Immature natural killer cell (primary cell): ENCODE measurements at places on chromosomes 3 and 15. TPM values are rescaled to one million over a fixed set of nuclear protein-coding genes. Genes with fewer than 3 reads are reported as not detected.

The BOC gene
- not detected for polyA plus RNA-seq

The SLC9C1 gene
- polyA plus RNA-seq: not detected

The FEZF2 gene
- not detected for polyA plus RNA-seq

The TMIE gene
- polyA plus RNA-seq: not detected

The RAD51 gene
- 7.5 TPM for polyA plus RNA-seq

The GP9 gene
- 1.2 TPM for polyA plus RNA-seq

The KPNA4 gene
- polyA plus RNA-seq: 12.0 TPM

The SPSB4 gene
- polyA plus RNA-seq: not detected

The LRRC31 gene
- polyA plus RNA-seq: not detected

The ZNF662 gene
- not detected for polyA plus RNA-seq

The ALDH1L1 gene
- polyA plus RNA-seq: not detected

- no peak for DNase-seq
Measured at GRCh38 chr3:45528429-45528828, 66.1 kb upstream of the LIMD1 start.

GRCh38 chr3:100912976-100913545 is 80.2 kb downstream of the ABI3BP start:
- no peak for DNase-seq

DNA sequence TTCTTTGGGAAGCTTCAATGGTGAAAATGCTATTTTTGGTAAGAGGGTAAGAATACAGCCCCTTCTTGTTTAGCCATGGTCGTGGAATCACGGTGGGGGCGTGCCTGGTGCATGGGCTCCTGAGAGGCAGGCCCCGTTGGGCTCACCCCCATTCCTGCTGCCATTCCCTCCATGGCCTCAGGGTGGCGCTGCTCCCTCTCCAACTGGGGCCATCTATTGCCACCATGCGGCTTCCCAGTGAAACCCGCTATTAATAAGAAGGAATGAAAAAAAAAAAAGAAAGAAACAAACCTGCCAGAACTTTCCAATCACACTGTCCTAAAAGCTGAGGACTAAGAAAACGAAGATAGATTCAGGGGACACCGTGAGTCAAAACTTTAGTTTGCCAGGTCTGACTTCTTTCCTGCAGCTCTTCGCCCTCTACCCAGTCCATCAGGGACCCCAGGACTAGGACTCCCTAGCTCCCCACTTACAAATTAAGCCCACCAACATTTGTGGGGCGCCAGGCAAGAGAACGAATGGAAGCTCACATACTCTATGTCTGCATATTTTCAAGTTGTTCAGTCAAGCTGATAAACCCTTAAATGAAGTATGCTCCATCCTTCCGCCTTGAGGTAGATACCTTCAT is 30.6 kb upstream of the ABHD2 start:
- DNase-seq: peak; percentile 81

GRCh38 chr3:8963137-8963853 is at the start of gene RAD18:
RAD18 (minus strand) TSS chr3:8963472; CDS start chr3:8963385, 87 bp downstream.
- DNase-seq: peak; percentile 92

GRCh38 chr15:99180086-99180963 is 69.1 kb downstream of the TTC23 start:
- DNase-seq: no peak

- no peak for DNase-seq
Measured at GRCh38 chr3:191484461-191484860, 23.5 kb downstream of the PYDC2 start.

GRCh38 chr3:158802409-158803268 is 785 bp downstream of the MFSD1 start:
- no peak for DNase-seq

DNA sequence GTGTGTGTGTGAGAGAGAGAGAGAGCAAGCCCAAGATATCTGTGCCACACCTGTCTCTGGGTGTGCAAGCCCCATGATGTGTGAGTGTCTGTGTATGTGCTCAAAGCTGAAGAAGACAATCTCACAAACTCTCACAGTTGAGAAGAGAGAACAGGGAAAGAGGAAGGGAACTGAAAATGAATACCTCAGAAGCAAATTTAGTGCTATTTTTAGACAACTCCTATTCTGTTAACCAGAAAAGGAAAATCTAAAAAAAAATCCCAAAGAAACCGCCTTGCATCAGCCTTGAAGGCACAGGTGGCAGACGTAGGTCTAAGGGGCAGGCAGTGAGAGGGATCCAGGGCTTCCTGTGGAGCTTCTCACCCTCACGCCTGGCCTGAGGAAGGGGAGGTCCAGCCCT is 47.8 kb downstream of the ATP2B2 start:
- DNase-seq: no peak

DNA sequence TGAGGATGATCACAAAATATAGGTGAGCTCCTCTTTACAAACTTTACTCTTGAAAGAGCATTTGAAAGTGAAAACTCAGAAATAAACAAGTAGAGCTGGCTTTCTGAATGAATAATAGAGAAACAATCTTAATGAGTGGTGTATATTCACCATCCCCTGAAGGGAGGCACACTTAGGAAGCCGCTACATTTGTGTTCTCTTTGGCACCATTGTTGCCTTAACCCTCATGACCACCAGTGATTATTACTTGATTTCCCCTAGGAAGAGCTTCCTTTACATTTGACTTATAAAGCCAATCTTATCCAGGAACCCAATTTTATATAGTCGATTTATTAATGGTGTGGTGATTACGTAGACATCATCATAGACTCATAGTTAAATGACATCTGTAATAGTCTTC is 883.9 kb downstream of the TBL1XR1 start:
- no peak for DNase-seq

DNA sequence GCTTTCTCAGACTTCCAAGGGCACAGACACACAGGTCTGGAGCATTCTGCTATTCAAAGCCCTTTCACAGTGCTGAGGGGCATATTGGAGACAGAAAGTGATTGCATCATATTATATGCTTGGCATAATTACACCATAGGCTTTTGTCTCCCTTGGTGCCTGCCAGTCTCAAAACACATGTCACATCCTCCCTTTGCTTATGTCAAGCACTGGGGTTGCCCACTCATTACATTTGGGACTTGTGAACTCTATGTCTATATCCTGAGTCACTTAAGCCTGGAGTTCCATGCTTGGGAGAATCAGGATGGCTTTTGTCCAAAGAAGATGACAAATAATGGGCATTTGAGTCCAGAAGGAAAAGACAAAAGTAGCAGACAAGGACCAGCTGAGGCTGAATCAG is 12.3 kb upstream of the PDZRN3 start:
- DNase-seq: no peak

- DNase-seq: no peak
Measured at GRCh38 chr3:72797773-72798543, 50.3 kb downstream of the SHQ1 start.

GRCh38 chr15:101436526-101436925 is 53.0 kb downstream of the PCSK6 start:
- DNase-seq: no peak

- no peak for DNase-seq
Measured at GRCh38 chr15:67980773-67981685, 73.1 kb upstream of the PIAS1 start.

GRCh38 chr3:62153231-62153630 is 220.1 kb downstream of the FEZF2 start:
- no peak for DNase-seq

DNA sequence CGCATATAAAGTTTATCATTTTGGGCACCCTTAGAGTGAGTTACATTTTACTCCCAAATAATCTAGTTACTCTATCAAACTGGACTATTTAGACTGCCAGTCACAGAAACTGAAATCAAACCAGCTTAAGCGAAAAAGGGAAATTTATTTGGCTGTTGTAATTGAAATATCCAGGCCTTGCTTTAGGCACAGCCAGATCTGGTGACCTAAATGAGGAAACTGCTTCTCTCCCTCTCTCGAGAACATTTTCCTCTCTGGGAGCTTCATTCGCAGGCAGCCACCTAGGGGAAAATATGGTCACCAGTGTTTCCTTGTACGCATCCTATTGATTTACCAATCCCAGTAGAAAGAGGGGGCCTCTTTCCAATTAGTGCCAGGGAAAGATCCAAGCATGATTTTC is 175.3 kb upstream of the MITF start:
- no peak for DNase-seq

DNA sequence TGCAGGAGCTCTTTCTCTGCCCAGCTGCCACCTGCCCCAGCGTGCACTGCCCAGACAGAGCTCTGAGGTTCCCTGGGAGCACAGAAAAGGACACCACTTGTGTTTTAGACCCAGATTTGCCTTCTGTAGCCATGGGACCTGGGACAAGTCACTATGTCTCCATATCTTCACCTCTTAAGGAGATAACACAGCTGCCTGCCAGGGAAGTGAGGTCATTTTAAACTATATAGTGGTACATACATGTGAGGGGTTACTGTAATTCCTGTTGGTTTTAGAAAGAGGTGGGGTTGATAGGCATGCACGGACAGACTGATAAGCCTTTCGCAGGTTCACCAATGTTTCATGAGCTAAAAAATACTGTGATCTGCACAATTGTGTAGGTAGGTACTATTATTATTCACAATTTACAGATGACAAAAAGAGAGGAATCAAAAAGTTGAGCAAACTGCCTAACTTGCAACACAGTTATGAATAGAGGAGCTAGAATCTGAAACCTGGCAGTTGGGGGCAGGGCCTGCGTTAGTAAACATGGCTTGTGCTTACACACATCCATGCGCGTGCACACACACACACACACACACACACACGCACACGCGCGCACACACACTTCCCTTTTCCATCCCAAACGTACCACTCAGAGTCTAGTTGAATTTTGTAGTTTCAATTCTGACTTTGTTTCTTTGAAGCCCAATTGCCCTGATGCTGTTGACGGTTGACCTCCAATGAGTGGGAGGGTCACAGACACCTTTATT is 193.6 kb downstream of the FAM43A start:
- DNase-seq: no peak

DNA sequence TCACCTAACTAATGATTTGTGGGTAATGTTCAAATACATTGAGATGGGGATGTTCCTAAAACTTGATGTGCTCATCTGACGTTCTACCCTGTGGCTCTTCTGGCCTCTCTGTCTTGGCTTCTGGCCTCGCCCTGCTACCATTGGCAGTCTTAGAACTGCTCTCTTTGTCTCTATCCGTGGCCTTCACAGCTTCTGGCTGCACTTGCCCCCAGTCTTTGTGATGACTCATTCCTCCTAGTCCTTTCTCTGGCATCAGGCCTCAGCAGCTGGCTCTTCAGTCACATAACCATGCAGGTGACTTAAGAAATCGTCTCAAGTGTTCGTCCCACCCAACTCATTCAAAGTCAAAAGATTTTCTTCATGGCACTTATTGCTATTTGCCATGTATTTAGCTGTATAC is 188.1 kb downstream of the BBX start:
- no peak for DNase-seq

DNA sequence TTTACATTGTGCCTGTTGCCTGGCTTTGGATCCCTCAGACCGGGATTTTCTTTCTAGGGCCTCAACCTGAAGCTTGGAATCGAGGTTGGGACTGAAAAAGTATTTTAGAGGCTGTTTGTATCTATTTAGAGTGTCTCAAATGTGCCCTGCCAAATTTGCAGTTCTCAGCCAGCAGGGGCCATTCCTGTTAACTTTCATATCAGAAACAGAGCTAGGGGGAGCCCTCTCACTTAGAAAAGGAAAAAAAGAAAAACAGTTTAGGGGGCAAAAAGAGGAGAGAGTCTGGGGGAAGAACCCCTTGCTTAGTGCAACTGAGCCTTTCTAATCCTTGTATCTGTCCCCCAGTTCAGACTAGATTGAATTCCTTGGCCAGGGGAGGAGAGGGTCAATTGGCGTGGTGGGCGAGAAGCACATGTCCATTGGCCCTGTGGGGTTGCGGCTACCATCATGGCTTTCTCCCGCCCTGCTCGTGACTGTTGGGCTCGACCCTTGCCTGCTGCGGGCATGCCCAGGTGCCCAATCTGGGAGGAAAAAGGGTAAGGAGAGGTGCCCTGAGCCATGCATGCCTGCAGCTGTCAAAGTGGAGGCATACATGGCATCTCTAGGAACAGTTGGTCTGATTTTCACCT is 101.6 kb downstream of the CFAP44 start:
- DNase-seq: no peak

DNA sequence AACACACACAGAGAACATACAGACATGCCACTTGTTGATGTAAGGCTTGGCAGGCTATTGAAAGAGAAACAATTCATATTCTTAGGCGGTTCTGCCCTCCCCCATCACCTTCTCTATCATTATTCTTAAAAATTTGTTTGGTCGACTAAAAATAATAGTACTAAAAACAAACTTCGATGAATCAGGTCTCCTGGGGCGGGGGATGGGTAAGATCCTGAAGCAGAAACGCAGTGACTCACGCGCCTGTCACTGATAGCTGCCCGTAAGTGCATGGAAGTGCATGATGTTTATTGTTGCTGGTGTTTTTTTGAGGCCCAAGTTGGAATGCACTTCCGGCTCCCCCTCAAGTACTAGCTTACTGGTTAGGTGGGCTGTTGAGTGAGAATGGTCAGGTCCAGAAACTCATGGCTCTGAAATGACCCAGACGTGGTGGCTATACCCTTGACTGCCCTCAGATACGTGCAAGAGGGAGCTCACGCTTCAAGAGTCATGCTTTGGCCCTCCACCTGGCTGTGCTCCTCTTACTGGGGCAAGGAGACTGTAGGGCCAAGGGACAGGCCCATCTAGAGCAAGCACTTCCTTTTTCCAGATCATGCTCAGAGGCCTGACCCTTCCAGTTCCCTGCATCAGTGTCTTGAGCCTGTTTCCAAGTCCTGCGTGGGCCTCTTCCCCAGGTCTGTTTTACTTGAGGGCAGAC is 10.9 kb downstream of the SMAD3 start:
- no peak for DNase-seq

GRCh38 chr15:62392376-62392775 is 227.3 kb upstream of the C2CD4B start:
- peak; percentile 21 for DNase-seq

- DNase-seq: no peak
Measured at GRCh38 chr15:63059075-63059474, 16.5 kb downstream of the TPM1 start.

GRCh38 chr3:110016235-110016815 is 679.0 kb upstream of the DPPA4 start:
- DNase-seq: no peak

- DNase-seq: no peak
Measured at GRCh38 chr3:30198162-30198561, 408.2 kb upstream of the TGFBR2 start.

DNA sequence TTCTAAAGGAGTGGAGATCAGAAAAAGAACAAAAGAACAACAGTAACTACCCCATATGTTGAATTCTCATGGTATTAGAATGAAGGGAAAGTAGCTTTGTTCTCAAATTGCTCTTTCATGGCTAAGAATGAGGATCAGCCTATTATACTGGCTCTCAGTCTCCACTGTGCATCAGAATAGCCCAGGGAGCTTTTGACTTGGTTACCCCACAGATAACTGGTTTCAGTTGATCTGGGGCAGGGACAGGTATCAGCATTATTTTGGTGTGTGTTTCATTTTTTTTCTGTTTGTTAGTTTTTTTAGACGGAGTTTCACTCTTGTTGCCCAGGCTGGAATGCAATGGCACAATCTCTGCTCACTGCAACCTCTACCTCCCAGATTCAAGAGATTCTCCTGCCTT is 311.7 kb upstream of the TLE3 start:
- DNase-seq: no peak

- no peak for DNase-seq
Measured at GRCh38 chr15:49131403-49131802, 24.0 kb downstream of the COPS2 start.

GRCh38 chr15:57048930-57049549 is 130.6 kb downstream of the TCF12 start:
- DNase-seq: no peak
